Activated T-helper 1 cell treated with Interleukin-2 at 50 U/mL for 16 hours (primary cell): ENCODE measurements at places on chromosomes 6 and 20.

- no peak for DNase-seq
Observed at GRCh38 chr20:45164906-45165305, 9.8 kb upstream of the PI3 start.

DNA sequence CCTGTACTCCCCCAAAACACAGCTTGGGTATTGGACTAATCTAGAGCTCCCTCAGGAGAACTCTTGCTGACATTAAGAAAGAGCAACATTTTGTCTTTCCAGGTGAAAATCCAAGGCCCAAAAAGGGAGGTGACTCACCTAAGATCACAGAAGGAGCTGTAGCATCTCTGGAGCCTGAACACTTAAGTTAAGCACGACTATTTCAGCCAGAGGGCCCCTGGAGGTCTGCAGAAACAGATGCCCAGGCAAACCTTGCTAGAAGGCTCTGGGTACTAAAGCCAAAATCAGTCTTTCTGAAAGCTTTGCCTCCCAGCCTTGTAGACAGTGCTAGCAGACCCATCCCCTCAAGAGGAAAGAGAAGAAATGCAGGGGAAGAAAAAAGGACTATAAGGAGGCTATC is 8.8 kb downstream of the EDN1 start:
- no peak for DNase-seq

DNA sequence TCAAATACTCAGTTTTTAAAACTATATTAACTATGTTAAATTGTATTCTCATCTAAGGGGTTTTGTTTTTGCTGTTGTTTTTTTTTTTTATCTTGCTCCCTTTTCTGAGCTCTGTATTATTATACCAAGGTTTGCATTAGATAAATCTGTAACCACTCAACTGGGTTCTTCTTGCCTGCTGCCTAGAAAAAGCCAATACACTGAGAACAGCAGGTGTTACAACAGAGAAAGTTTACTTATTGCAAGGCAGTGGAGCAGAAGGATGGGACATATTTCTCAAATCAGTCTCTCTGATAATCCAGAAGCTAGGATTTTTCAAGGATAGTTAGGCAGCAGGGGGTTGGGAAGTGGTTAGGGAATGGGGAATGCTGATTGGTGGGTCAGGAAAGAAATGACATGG is 378.8 kb upstream of the PLCB4 start:
- no peak for DNase-seq

- no peak for DNase-seq
Observed at GRCh38 chr6:116381000-116381399, 10.3 kb downstream of the DSE start.

DNA sequence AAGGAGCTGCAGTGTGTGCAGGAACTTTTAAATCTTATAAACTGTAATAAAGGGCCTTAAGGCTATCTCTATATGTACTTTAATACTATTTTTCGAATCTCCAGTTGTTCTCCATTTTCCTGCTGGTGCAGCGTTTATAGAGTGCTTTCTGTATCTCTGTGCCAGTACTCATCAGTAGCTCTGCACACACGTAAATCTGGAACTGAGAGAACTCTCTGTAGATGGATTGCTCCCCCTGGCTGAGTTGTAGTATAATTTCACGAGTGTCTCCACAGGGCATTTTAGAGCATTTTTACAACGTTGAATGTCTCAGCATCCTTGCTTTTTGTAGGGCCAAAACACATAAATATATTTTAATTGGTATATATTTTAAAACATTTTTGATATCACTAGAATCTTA is 256.5 kb downstream of the TRDN start:
- DNase-seq = no peak

DNA sequence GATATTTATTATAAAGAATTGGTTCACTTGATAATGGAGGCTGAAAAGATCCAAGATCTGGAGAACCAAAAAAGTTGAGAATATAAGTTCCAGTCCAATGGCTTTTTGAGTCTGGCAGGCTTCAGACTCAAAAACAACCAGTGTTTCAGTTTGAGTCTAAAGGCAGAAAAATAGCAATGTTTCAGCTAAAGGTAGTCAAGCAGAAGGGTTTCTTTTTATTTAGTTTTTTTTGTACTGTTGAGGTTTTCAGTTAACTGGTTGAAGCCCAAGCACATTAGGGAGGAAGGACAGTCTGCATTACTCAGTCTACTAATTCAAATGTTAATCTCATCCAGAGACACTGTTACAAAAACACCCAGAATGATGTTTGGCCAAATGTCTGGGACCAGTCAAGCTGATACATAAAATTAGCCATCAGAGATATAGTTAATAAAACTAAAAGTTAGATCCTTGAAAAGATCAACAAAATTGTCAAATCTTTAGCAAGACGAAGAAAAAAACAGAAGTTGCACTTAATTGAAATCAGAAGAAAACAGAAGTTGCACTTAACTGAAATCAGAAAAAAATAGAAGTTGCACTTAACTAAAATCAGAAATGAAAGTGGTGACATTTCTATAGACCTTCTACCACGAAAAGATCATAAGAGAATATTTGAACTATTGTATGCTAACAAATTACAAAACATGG is 980.3 kb upstream of the FLRT3 start:
- no peak for DNase-seq

- DNase-seq = no peak
Observed at GRCh38 chr20:62059920-62060630, 5.6 kb downstream of the TAF4 start.

DNA sequence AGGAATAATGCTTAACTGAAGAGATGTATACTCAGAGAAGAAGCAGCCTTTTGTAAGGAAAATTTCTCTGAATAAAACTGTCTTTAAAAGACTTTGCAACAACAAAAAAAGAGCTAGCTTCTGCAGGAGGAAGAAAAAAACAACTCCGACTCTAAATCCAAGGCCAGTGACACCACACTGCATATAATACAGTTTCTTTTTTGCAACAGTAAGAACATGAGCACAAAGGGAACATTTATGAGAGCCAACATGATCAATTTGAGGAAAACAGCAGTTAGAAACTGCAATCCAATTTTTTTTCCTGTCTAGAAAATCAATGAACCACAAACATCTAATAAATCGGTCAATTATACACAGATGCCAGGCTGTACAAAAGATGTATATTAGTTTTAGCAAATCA is 42.9 kb upstream of the UST start:
- DNase-seq = no peak

DNA sequence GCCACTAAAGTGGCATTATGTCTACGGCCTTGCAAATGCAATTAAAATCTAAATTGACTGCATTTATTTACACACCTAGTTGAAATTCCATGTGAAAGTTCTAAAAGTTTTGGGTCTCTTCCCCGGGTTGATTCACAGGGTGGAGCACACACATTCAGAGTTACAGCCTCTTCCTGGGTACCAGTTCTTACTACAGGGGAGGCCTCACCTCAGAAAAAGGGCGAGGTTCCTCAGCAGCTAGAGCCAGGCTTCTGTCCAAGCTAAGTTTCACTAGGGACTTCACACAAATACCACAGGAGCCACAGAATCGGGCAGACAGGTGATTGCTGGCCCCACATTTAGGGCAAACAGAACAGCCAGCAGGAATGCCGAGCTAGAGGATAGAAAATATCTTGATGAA is 52.7 kb downstream of the DZANK1 start:
- DNase-seq = no peak

DNA sequence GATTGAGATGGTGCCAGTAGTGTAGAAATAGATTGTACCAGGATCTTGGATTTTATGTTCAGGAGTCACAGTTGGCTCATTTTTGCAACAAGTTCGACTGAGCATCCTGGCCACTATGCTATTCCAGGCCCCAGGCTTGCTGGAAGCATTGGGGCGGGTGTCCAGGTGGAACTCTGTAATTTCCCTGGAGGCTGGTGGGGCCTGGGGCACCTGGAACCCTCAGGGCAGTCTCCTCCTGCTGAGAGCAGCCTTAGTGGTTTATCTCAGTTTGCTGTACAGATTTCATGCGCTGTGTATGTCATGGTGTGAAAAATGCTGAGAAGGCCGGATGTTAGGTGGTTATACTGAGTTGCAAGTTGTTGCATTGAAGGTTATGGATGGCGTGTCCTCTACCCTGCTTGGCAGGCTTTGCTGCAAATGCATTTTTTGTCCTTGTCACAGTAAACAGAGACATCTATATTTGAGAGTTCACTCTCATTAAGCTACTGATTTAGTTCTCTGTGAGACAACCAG is 135.1 kb upstream of the MYLIP start:
- no peak for DNase-seq

DNA sequence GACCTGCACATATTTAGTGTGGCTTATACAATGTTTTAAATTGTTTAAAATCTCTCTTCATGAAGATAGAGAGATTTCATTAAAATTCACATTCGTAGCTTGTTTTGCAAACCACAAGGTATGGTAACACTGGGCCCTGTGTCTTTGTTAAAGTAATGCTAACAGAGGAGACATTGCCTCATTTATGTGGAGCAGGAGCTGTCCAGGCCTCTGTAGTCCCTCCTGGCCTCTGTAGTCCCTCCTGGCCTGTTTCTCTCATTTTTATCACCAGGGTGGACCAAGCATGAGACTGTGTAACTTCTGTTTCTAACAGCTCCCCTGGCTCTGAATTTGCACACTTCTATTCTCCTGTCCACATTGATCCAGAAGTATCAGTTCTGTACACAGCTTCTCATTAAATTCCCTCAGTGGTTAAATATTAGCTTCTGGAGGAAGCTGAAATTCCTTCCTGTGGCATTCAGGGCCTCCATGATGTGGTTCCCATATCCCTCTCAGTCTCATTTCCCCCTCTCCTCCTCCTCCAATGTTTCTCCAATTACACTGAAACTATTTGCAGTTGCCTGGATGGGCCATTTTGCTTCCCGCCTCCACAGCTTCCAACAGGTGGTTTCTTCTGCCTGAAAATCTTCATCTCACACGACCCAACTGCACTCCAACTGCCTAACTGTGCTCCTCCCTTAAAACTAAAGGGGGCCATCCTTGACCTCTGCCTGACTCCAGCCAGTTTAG is 340.4 kb downstream of the SYNE1 start:
- no peak for DNase-seq

DNA sequence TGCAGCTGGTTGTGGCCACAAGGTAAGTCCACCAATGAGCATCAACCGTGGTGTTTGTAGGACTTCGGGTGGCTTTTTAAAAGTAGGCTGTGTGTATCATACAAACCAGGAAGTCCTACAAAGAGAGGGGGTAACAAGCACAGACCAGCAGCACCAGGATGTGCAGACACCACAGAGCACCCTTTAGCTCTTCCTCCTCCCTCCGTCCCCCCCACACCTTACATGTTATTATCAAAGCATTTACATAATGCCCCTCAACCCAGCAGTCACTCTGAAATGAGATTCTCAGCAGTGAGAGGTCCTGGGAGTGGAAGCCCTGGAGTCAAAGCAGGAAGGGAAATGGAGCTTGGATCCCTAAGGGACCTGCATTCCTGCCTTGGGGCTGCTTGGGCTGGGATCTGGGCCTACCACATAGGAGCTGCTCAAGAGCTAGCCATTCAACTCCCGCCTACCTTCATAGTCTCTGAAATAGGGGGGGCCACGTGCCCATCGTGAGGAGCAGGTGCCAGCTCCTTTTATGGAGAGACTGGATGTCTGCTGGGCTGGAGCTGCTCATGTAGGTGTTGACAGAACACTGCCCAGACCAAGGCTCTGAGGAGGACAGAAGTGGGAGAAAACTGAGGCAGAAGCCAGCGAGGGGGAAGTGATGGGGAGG is 90.6 kb downstream of the PSMB1 start:
- DNase-seq = no peak

DNA sequence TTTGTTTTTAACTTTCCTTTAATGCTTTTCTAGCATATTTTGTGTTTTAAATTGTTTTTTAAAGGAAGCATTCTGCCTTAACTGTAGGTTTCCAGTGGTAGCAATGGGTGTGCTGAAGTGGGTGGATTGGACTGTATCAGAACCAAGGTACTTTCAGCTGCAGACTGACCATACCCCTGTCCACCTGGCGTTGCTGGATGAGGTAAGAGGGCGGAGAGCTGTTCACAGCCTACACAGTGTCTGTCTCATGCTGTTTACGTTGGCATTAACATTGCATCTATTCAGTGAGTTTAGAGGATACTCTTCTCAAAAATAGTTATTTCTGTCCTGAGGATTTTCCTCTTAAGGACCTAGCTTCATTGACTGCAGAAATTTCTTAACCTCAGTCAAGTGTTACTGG is 11.9 kb downstream of the NELFCD start:
- DNase-seq = no peak

GRCh38 chr20:43363506-43363905 is 94.2 kb upstream of the SRSF6 start:
- DNase-seq = no peak

GRCh38 chr6:105191351-105191750 is 11.5 kb upstream of the POPDC3 start:
- DNase-seq = no peak
